Stimulated activated naive B cell treated with anti-CD40 and anti-IgM and Interleukin-4, amounts not matched to agents 10 μg/mL and 1 μg/mL and 100 μg/mL, for 72 hours (primary cell): ENCODE measurements at places on chromosomes 12 and 14.

DNA sequence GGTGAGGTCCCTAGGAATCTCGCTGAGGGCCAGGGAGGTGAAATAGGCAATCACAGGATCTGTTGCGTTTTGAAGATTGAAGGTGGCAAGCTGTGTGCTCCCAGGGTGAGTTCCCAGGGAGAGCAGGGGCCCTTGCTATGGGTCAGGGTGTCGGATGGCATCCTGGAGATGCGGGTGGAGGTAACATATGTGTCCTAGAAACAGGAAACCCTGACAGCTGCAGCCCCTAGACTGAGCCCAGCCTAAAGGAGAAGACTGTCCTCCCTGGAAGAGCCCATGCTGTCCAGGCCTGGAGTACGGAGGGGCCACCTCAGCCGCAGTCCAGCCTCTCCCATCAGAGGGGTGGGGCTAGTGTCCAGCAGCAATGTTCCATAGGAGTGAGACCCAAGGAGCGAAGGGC, 194.2 kb downstream of the NTF3 start:
- DNase-seq = no peak

DNA sequence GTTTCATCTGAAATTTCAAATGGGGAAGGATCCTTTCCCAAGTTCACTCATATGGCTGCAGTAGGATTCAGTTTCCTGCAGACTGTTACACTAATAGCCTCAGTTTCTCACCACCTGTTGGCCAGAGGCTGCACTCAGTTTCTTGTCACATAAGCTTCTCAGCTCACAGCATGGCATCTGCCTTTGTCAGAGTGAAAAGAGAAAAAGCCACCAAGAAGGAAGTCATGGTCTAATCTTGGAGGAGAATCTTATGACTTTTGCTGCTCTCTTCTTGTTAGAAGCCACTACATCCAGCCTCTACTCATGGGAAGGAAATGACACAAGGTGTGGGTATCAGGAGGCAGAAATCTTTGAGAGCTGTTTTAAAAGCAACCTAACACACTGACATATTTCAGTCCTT, 39.4 kb upstream of the BTG1 start:
- DNase-seq = peak; percentile 30

DNA sequence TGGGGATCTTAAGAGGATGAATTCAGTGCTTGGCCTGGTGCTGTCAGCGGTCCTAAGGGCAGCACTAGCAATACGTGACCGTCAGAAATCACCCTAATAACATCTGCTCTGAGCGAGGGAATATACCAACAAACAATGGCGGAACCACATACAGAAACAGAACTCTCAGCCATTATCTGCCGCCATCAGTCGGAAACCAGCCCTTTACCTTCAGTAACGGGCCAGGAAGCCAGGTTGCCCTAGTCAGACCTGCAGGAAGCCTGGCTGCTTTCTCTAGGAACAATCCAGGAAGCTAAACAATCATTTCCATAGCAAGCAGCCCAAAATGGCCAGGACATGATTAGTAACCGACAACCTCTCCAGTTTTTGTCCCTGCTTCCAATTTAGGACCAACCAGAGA, 5.6 kb downstream of the CDCA4 start:
- no peak for DNase-seq

- DNase-seq = no peak
Observed at GRCh38 chr14:24150061-24150460, 2.8 kb downstream of the RNF31 start.

DNA sequence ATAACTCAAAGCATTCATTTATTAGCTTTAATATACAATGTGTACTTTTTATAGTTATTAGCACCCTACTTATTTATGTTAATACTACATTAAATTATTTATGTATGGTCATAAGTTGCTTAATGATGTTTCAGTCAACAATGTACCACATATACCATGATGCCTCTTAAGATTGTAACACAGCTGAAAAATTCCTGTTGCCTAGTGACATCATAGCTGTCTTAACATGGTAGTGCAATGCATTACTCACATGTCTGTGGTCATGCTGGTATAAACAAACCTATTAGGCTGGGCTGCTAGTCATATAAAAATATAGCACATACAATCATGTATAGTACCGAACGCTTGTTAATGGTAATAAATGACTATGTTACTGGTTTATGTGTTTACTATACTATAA, 120.4 kb downstream of the ANO6 start:
- DNase-seq = no peak

GRCh38 chr12:121574025-121574424, 6.8 kb downstream of the KDM2B start:
- DNase-seq = no peak

DNA sequence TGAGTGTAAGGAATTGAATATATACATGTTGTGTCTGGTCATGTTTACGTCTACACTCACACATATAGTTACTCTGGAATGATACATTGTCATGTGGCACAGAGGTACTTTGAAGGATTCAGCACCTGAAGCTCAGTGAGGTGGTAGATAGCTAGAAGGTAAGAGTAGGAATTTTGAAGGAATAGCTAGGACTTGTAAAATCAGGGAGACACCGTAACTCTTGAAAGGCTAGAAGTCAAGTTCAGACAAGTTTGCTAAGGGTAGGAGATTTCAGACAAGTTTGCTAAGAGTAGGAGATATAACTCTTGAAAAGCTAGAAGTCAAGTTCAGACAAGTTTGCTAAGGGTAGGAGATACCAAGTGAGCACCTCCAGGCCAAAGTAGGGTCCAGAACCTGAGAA, 14.0 kb upstream of the NRXN3 start:
- DNase-seq = no peak

DNA sequence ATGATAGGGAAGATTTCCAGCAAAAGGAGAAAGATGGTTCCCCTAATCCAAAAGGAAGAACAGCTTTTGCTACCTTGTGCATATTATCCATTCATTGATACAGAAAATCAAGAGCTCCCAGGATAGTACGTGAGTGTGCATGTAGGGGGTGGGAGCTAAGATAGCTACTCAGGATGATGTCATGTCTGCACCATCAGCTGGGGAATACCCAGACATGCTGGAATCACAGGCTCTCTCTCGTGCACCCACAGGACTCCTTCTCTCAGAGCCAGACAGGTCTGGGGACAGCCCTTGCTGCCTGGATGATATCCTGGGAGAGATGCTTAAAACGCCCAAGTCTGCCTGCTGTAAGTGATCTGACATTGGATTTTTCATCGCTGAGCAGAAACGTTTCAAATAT, 38.9 kb downstream of the FOXN3 start:
- DNase-seq = no peak

DNA sequence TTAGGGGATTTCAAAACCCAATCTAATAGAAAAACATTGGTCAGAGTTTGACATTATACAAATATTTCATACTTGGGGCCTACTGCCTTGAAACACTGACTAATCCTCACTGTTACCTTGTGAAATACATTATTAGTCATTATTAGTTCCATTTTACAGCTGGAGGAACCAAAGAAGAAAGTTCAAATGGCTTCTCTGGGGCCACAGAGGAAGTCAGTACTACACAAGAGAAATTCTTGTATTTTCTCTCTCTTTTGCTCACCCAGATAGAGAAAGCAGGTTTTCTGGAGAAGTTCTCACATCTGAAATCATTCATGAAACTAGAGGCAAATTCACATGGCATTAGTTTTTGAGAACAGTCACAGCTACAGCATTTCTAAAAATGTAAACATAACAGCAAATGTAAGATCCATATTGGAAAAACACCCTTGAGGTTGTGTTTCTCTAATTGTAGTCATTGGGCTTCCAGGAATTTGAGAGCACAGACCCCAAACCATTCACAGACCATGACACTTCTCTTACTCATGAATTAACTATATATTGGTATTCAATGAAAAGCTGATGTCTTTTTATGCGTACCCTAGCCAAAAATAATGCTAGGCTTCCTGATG, 83.0 kb downstream of the LLPH start:
- DNase-seq = no peak

GRCh38 chr12:69000074-69000473, 67.1 kb upstream of the CPM start:
- DNase-seq = no peak

GRCh38 chr14:88421286-88421685, 35.8 kb downstream of the SPATA7 start:
- DNase-seq = no peak

DNA sequence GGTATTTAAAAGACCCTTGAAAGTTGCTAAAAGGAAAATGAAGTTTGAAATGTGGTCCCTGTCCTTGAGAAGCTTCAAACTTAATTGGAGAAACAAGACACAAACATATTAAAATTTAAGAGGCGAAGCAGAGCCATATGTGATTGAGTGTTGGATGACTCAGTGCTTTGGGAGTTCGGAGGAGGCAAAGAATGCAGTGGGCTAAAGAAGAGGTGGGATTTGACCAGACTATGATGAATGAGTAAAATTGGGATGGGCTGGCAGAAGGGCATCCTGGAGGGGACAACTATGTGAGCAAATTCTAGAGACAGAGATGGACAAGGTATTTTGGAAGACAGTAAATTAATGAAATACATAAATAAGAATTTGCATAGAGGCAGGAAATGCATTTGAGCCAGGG, 358.6 kb downstream of the EGLN3 start:
- DNase-seq = no peak

GRCh38 chr12:56078931-56079722, 838 bp upstream of the ERBB3 start:
- DNase-seq = peak; percentile 16

GRCh38 chr14:85601246-85601645, 71.3 kb downstream of the FLRT2 start:
- DNase-seq = no peak

DNA sequence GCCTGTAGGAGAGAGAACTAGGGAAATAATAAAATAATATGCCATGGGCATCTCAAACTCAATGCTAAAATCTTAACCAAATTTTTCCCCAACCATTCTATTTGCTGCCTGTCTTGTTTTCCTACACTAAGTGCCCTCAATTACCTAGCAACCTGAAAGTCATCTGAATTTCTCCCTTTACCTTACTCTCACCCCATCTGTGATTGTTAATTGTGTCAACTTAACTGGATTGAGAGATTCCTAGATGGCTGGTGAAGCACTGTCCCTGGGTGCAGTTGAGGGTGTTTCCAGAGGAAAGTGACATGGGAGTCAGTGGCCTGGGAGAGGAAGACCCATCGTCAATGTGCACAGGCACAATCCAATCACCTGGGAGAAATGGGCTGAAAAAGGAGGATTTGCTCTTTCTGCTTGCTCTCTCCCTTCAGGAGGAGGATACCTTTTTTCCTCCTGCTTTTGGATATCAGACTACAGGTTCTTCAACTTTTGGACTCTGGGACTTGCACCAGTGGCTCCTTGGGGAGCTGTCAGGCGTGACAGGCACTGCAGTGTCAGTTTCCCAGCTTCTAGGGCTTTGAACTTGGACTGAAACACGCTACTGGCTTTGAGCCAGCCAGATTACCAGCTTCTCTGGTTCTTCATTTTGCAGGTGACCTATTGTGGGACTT, 100.1 kb downstream of the PPP1R12A start:
- no peak for DNase-seq

DNA sequence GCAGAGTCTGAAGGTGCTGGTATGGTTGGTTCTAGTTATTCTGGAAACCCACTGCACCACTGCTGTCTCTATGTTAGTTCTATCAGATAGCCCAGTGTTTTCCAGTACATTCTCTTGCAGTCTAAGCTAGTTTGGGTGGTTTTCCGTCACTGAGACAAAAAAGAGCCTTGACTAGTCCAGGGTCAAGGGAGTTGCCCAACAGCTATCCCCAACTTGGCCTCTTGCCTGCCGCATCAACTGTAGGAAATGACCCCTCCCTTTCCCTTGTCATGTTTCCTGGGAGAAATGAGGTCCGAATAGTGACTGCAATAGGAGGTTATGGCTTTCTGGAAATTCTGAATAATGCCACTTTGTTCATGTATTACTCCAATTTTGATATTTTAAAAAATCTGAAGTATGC, 160.4 kb downstream of the EFCAB11 start:
- no peak for DNase-seq

- no peak for DNase-seq
Observed at GRCh38 chr14:82398256-82398655, 864.6 kb upstream of the SEL1L start.

DNA sequence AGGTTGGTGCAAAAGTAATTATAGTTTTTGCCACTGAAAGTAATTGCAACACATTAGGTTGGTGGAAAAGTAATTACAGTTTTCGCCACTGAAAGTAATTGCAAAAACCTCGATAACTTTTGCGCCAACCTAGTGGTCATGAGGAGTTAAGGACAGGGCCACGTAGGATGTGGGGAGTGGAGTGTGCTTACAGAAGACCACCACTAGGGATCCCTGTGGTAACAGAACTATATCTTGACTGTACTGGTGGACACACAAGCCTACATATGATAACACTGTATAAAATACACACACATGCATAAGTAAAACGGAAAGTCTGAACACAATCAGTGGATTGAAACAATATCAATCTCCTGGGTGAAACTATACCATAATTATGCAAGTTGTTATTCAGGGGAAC, 187.4 kb upstream of the ABCD2 start:
- DNase-seq = no peak

GRCh38 chr12:52214421-52214802, 18.6 kb upstream of the KRT7 start:
- DNase-seq = no peak

- no peak for DNase-seq
Observed at GRCh38 chr12:92911339-92911738, 17.8 kb downstream of the EEA1 start.

GRCh38 chr12:60308366-60308991, 712.6 kb downstream of the SLC16A7 start:
- DNase-seq = no peak

DNA sequence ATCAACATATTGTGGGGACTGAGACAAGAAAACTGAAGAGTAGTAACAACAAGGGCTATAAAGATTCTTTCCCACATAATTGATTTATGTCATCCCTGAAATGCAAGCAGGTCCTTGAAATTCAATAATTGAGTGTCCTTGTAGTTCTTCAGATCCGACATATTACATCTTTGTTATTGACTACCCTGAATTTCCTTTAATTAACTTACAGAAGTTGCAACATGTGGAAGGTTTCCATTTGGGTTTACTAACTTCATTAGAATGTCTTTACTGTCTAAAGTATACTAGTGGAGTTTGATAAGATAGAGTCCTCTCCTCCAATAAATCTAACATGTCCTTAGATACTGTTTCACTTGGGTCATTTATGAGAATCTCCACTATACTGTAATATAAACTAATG, 951.8 kb downstream of the SLC6A15 start:
- no peak for DNase-seq

- peak; percentile 15 for DNase-seq
Observed at GRCh38 chr12:111597831-111598636, 1.1 kb downstream of the ATXN2 start.

- DNase-seq = no peak
Observed at GRCh38 chr14:104930526-104931303, 6.0 kb downstream of the PLD4 start.

GRCh38 chr12:127519779-127520178, 747.2 kb upstream of the TMEM132C start:
- DNase-seq = no peak

GRCh38 chr14:90733139-90733808, 83.0 kb downstream of the TTC7B start:
- no peak for DNase-seq

GRCh38 chr12:76549131-76549530, 10.4 kb downstream of the OSBPL8 start:
- no peak for DNase-seq

GRCh38 chr12:75561921-75562320, 50.5 kb upstream of the KRR1 start:
- no peak for DNase-seq

- DNase-seq = no peak
Observed at GRCh38 chr14:86852530-86852929, 1140.5 kb downstream of the GALC start.

GRCh38 chr12:17884581-17884980, 205.4 kb downstream of the RERGL start:
- DNase-seq = no peak

GRCh38 chr14:23523229-23524016, 28.1 kb downstream of the ZFHX2 start:
- DNase-seq = no peak

- no peak for DNase-seq
Observed at GRCh38 chr14:67766035-67766680, 50.2 kb downstream of the ZFYVE26 start.
